ENCODE measurements at places on chromosomes 7 and 10.

DNA sequence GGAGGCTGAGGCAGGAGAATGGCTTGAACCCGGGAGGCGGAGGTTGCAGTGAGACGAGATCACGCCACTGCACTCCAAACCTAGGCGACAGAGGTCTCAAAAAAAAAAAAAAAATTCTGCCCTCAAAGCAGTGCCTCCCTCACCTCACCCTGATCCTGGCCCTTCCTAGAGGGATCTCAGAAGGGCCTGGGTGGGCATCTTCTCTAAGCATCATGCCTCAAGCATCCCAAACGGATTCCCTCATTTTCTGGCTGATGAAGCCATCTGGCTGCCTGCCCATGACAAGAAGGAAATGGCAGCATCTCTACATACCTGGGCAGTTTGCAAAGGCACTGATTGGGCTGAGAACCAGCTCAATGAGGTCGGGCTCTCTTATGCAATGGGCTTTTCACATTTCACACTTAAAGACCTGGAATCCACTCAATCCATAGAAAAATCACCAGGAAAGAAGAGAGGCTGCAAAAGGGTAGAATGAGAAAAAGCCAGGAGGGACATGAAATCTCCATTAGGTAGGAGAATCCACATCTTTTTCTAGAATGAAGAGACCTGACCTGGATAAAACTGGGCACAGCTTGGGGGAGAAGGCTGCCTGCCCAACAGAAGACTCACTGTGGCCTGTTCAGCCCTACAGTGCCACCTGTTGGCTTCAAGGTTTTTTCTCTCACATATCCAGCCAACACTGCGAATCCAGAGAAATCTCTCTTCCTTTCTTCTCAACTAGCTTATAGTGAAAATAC, 48.1 kb downstream of the PDLIM1 start:
- DNase-seq, result peak; percentile 61

DNA sequence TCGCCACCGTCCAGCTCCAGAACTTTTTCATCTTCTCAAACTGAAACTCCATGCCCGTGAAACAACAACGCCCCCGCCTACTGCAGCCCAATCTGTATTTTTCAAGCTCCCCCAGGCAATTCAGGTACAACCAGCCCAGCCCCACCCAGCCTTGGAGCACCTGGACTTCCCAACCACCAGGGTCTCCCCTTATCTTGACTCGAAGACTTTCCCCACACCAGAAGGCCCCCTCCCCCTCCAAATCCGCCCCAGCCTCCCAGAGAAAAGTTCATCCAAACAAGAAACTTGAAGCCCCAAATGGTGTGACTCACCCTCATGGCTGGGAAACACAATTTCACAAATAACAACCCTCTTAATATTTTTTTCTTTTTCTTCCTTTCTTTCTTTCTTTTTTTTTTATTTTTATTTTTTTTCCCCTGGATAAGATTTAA, 10.6 kb downstream of the ZCCHC24 start:
- no peak for DNase-seq

DNA sequence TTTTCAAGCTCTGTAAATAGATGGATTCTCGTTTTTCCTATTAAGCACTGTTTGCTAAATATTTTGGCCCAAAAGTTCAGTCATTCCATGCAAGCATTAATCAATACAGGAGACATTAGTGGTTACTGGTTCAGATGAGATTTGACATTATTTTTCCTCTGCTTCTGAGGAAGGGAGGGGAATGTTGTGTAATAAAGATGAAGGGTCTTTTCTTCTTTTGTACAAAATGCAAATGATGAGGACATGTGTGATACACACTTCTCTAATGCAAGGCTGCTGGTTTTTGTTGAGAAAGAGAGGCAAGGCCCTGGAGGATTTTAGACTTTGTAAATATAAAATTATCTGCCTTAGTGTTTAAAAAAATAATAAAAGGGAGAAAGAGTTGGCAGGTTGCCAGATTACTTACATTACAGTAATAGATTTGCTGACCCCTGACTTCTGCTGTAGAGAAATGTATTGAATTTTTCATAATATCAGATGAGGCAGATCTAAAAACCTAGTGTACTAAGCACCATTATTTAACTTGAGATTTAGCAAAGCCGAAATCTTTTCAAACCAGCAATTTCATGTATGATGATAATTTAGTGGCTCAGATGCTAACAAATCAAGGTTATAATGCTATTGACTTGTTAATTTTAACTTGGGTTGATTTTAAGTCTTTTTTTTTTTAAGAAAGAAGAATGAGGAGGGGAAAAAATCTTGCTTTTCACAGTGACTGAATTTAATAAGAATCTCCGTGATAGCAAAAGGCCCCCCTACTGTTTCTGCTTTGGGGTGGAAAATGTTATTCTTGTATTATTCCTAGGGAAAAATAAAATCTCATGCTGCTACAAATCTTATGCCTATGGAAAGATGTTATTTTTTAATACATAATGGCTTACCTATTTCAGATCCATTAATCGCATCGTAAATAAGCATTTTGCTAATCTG, 180.1 kb downstream of the ARID5B start:
- DNase-seq, result no peak

DNA sequence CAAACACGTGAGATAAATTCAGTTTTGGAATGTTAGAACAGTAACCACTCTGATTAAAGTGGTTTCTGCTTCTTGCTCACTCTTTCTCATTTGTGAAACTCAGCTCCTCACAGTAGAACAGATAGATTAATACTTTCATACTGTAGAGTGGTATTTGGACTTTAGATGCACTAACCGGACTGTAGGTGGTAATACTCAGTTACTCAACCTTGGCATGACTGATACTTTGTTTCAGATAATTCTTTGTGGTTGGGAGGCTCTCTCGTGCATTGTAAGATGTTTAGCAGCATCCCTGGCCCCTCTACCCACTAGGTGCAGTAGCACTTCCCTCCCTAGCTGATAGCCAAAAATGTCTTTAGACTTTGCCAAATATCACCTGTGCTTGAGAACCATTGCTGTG, 37.6 kb downstream of the MCU start:
- DNase-seq, result no peak

- DNase-seq, result no peak
Measured at GRCh38 chr10:114754445-114755320, 66.9 kb upstream of the FHIP2A start.

GRCh38 chr7:150801242-150801945, 825 bp downstream of the TMEM176A start:
- no peak for DNase-seq

- peak; percentile 73 for DNase-seq
Measured at GRCh38 chr7:101166909-101167644, 1.7 kb upstream of the VGF start.

DNA sequence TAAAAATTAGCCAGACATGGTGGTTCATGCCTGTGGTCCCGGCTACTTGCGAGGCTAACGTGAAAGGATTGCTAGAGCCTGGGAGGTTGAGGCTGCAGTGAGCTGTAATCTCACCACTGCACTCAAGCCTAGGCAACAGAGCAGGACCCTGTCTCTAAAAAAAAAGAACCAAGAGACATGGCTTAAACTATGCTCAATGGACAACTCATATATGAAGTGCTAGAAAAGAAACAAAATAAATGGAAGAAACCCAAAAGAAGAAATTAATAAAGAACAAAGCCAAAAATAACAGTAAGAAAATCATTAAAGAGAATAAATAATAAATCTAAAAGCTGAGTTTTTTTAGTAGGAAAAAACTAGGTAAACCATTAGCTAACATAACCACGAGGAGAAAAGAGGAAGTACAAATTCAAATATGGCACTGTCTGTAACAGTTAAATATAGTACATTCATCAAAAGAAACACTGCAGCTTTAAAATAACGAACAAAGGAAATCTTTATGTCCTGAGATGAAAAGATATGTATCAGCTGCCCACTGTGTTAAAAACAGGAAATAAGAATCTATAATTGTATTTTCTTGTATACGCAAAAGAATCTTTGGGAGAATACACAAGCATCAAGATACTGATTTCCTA, 48.7 kb downstream of the UPF2 start:
- DNase-seq, result no peak

DNA sequence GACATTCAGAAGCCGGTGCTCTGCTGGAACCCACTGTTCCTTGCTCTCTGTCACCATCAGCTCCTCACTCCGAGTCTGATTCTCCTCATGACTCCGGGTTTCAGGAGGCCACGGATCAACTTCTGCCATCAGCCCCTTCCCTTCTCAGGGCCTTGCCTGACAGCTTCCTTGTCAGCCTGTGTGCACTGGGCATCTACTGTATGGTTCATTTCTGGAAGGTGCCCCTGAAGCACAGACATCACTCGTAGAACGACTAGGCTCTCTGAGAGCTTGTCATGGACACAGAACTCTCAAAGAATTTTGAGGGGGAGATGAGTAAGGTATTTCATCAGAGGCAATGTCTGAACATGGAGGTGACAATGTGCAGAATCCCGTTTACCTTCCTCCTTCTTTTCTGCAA, 396.1 kb downstream of the TNS3 start:
- DNase-seq, result no peak

DNA sequence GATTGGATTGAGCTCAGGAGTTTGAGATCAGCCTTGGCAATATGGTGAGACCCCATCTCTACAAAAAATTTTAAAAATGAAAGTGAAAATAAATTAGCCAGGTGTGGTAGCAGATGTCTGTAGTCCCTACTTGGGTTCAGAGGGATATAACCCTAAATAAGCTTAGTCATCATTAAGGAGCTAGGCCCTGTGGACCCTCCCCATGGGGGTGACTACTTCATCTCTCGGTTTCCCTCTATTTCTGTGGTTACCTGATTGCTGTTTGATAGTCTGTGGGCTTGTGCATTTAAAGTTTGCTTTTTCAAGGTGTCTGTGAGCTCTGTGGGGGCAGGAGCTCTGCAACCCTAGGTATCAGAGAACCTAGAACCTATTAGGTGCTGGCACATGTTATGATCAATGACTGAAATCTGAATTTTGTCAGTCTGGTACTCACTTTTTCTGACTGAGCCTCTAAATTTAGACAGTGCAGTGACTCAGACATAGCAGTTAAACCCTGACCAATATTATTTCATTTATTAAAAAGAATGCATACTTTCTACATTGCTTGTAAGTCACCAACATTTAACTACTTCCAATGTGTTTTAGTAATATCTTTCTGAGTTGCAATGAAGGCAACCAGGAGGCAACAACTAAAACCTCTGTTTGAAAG, 8.1 kb upstream of the CUZD1 start:
- no peak for DNase-seq

DNA sequence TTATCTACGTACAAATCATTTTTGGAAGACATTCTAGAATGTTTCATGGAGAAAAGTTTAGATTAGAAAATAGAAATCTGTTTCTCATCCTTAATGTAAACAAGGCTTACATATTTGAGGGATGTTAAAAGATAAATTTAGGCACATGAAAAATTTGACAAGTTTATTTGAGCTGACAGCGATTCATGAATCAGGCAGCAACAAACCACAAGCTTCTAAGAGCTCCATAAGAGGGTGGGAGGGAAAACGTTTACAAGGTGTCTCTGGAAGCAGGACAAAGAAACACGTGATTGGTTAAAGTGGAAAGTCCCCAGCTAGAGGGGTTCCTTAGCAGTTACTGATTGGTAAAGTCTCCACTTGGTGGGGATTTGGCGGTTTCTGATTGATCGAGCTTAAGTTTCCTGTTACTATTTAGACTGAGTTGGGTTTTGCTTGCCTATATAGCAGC, 228.9 kb upstream of the PITRM1 start:
- no peak for DNase-seq

- no peak for DNase-seq
Measured at GRCh38 chr10:14844948-14845347, 6.8 kb downstream of the HSPA14 start.

- no peak for DNase-seq
Measured at GRCh38 chr10:79883986-79884385, 57.4 kb downstream of the NUTM2E start.

DNA sequence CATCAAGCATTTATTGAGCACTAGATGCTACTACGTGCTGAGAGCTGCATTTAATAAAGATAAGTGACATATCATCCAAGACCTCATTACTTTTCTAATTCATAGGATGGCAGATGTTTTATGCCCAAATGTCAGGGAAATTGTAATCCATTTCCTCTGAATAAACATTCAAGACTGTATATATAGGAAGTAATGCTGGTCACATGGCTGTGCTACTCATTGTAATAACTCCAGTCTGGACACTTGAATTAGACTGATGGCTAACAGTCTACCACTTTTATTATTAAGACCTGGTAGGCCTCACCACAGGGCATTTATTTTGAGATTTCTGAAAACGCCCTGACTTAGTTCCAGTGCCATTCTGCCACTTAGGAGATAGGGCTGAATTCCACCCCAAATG, 36.6 kb downstream of the PIK3AP1 start:
- DNase-seq, result no peak

DNA sequence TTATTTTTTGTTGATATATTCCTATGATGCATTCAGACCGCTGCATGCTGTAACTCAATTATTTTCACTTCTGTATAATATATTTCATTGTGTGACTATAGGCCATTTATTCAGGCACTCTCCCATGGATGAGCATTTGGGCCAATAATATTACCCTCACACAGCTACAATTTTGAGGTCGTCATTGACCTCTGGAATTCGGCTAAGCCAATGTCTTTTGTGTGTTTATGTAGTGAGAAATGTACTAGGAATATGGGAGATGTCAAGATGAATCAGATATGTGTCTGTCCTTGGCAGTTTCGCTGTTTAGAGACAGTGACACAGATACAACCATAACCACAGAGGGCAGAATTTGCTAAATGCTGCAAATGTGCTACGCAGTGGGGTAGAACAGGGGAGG, 474.2 kb downstream of the ADRA2A start:
- DNase-seq, result no peak

DNA sequence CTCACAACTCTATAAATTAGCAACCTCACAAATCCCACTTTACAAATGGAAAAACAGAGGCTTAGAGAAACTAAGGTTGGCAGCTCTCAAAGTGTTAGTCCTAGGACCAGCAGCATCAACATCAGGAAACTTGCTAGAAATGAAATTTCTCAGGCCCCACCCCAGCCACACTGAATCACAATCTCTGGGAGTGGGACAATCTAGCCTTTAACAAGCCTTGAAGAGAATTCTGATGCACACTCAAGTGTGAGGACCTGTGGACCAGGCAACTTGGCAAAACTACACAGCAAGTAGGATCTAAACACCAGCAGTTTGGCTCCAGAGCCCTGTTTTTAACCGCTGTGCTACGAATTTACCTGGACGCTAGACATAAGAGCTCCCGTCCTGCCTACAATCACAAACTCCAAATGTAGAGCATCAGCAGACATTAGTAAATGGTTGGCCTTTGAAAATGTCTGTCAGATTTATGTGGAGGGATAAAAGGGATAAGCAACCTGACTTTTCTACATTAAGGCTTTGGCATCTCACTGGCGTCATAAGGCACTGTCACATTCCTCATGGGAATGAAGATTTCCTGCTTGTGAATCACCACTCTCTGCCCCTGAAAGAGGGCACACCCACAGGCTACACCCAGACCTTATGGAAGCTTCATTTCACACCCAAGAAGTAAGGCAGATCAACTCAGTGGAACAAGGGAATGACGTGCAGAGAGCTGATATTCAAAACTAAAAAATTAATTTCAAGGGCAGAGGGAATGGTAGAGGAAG, 34.5 kb downstream of the PPP1R3C start:
- no peak for DNase-seq

DNA sequence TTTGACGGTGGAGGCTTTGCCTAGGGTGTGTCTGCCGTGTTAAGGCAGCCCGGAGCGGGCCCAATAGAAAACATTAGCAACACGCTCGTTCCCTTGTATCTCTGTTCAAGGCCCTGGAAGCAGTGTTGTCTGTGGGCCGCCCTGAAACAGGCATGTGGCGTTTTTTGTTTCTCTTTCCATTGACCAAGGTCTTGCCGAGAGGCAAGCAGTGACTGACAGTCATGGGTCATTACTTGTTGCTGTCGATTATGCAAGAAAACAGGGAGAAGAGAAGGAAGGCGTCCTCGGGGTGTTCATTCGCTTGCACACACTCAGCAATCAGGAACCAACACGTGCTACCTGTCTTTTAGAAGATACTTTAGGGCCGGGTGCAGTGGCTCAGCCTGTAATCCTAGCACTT, 92.5 kb downstream of the EZH2 start:
- DNase-seq, result no peak
